ENCODE measurements at places on chromosomes 11 and 22.

DNA sequence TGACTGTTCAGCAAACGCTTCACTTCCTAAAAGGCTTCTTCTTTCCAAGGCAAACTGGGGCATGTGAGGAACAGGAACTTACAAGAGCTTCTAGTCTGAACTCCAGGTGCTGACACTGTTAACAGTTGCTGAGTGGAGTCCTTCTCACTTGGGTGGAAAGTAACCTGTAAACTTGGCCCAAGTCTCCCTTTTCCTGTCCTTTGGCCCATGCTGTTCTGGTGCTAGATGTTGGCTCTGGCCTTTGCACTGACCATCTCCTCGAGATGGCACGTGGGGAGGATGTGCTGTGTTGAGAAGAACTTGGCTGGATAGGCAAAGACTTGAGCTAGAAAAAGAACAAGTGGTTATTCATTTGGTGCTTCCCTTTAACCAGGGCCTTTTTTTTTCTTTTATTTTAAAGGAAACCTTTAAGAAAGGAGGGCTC, 53.6 kb downstream of the PTPRJ start:
- no peak for DNase-seq

DNA sequence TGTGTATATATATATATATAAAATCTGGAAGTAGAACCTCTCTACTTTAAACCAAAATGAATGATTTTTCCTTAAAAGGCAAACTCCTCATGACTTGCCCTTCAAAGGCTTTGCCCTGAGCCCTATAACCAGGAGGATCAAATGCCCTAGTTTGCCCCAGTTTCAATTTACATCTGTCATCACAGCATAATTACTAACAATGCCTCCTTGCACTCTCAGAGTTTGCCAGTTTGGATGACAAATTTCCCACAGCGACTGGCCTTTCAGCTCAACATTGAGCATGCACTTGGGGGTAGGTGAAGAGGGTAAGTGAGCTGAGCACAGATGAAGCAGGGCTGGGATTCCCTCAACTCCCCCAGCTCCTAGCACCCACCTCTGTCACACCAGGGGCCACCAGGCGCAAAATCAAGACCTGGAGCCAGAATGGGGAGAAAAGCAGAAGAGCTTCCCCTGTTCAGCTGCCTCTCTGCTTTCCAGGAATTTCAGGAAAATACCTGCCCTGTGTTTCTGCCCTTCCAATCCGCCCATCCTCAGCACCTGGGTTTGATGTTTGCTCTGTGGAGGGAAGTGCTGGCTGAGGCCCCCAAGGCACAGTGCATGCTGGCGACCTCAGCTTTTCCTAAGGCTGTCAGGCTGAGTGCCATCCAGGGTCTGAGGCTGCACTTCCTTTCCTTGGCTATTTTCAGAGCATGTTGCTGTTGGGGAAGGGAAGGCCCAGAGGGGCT, 67.5 kb downstream of the ADAMTS15 start:
- peak; percentile 3 for DNase-seq

- DNase-seq: no peak
Measured at GRCh38 chr11:32435511-32435941, at the start of gene WT1. WT1 (minus strand) TSS chr11:32435539.

- no peak for DNase-seq
Measured at GRCh38 chr22:33519974-33520903, 400.0 kb downstream of the LARGE1 start.

GRCh38 chr11:11731311-11732083, 109.7 kb upstream of the GALNT18 start:
- DNase-seq: no peak

- peak; percentile 81 for DNase-seq
Measured at GRCh38 chr22:33829546-33830280, 90.6 kb downstream of the LARGE1 start.

- peak; percentile 84 for DNase-seq
Measured at GRCh38 chr22:50252082-50253045, 1.3 kb upstream of the HDAC10 start.

GRCh38 chr22:29310065-29310862, 3.8 kb downstream of the GAS2L1 start:
- DNase-seq: no peak

GRCh38 chr11:3136546-3137455, 28.3 kb downstream of the OSBPL5 start:
- no peak for DNase-seq

- no peak for DNase-seq
Measured at GRCh38 chr11:95443386-95443785, 212.4 kb upstream of the SESN3 start.

DNA sequence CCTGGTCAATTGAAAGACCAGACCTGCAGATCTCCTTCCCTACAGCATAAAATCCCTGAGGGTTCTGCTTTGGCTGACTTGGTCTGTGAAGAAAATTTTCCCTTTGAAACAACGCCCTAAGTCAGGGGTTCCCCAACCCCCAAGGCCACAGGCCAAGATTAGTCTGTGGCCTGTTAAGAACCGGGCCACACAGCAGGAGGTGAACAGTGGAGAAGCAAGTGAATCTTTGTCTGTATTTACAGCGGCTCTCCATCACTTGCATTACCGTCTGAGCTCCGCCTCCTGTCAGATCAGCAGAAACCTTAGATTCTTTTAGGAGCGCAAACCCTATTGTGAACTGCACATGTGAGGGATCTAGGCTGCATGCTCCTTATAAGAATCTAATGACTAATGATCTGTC, 38.2 kb downstream of the CCDC83 start:
- no peak for DNase-seq
